Liver (tissue), 10 donors: ENCODE measurements at places on chromosomes 12 and 14. TPM values are rescaled to one million over a fixed set of nuclear protein-coding genes. Genes with fewer than 3 reads are reported as not detected.

The TMEM63C gene
- total RNA-seq: 0.25 TPM

The RPS6KL1 gene
- total RNA-seq: 5.8 TPM

The REP15 gene
- 1.1 TPM for total RNA-seq

The EMP1 gene
- 5.6 TPM for total RNA-seq

The BATF gene
- 2.1 TPM for total RNA-seq

The MSRB3 gene
- 5.2 TPM for total RNA-seq

The TUNAR gene
- total RNA-seq: not detected

The SERPINA5 gene
- 250 TPM for total RNA-seq

The ESR2 gene
- 0.08 TPM for total RNA-seq

The PLA2G1B gene
- 0.84 TPM for total RNA-seq

The TBX5 gene
- total RNA-seq: not detected

The NRXN3 gene
- total RNA-seq: 0.33 TPM

The LIN7A gene
- total RNA-seq: 9.7 TPM

The OR4K17 gene
- not detected for total RNA-seq

The KRT82 gene
- not detected for total RNA-seq
